NCI-H2107 (cell line): ENCODE measurements at places on chromosomes 5 and 9.

DNA sequence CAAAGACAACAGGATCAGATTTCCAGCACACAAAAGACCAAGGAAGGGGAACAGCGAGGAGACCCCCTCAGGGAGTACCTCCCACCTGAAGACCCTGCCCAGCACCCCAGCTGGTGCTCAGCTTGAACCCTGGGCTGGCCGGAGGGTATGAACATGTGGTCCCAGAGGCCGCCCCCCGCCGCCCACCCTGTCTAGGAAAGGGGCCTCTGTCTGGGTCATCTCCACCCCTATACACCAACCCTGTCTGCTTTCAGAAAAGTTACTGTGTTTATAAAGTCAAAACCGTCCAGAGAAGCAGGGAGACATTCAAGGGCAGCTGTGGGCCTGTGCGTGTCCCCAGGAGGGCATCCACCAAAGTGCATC lies 72.2 kb downstream of the ADAMTS2 start:
- DNase-seq, result no peak

- no peak for DNase-seq
Observed at GRCh38 chr5:143031781-143032580, 261.8 kb downstream of the ARHGAP26 start.

- DNase-seq, result no peak
Observed at GRCh38 chr5:17238521-17239041, 21.1 kb downstream of the BASP1 start.

DNA sequence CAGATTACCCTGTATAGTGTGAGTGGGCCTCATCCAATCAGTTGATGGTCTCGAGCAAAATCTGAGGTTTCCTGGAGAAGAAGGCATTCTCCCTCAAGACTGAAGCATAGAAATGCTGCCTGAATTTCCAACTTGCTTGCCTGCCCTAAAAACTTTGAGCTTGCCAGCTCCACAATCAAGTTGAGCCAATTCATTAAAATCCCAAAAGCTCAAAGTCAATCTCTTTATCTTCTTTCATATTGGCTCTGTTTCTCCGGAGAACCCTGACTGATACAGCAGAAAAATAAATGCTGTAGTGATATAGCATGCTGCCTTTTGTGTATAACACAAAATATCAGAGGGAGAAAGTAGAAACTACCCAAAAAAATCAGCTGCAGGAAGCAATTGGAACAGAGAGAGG lies 72.5 kb upstream of the NMUR2 start:
- no peak for DNase-seq

DNA sequence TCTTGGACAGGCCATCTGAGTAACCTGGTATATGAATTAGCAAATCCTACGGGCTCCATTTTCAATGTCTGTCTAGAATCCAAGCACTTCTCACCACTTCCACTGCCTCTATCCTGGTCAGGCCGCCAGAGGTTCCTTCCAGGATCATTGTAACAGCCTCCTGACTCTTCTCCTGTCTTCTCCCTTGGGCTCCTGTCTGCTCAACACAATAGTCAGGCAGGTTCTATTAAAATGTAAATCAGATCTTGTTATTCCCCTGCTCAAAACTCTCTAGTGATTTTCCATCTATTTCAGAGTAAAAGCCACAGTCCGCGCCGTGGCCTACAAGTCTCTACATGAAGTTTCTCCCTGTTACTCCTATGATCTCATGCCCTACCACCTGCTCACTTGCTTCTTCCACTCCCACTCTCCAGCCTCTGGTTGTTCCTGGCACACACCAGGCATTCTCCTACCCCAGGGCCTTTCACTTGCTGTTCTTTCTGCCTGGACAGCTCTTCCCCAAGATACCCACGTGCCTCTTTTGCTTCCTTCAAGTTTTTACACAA lies 21.7 kb downstream of the ZNF366 start:
- DNase-seq, result no peak

GRCh38 chr9:34663303-34663605 lies 797 bp upstream of the CCL27 start:
- DNase-seq, result no peak

GRCh38 chr5:144121577-144121976 lies 48.9 kb downstream of the YIPF5 start:
- DNase-seq, result no peak

DNA sequence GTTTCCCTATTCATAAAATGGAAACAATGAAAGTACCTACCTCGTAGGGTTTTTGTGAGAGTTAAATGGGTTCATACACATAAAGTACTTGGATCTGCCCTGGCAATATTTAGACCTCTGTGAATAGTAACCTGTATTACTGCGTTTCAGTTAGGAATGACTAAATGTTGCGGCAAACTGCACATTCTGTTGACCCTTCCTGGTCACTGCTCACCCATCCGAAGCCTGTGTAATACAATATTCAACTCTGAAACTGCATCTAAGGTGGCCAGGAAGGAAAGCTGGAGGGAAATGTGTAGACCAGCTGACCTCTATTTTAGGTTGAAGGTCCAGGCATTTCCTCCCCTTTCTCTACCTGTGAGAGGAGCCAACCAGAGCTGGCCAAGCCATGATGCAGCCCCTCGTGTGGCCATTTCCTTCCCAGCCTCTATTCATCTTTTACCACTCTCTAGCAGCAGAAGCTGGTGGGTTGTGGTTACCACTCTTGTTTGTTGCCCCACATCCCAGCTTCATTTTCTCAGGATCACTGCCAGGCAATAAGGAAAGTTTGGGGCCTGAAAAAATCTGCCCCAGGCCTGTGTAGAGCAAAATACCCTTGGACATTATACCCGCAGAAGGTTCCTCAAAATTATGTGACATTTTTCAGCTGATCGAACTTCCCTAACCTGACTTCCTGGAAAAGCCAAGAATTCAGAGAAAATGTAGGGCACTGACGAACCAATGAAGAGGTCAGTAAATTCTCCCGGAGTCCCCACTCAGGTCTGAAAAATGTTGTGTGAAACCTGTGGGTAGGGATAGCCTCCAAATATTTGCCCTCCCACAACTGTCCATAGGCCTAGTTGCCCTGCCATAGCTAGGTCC lies 20.5 kb upstream of the PDCD1LG2 start:
- no peak for DNase-seq

DNA sequence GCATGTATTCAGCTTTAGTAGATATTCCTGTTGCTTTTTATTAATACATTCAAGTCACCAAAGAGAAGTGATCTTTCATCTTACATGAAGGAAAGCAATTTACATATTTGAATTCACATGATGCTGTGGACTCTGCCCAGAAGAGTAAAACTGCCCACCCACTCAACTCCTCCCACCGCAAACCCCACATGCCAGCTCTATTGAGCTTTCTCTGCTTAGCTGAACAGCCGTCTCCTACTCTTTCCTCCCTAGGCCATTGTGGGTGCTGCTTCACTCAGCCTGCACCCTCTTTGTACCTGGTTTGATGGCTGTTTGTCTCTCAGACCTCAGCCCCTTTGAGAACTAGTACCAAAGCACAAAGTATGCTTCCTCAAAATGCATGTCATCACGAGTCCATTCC lies 48.4 kb upstream of the MAP3K1 start:
- no peak for DNase-seq

DNA sequence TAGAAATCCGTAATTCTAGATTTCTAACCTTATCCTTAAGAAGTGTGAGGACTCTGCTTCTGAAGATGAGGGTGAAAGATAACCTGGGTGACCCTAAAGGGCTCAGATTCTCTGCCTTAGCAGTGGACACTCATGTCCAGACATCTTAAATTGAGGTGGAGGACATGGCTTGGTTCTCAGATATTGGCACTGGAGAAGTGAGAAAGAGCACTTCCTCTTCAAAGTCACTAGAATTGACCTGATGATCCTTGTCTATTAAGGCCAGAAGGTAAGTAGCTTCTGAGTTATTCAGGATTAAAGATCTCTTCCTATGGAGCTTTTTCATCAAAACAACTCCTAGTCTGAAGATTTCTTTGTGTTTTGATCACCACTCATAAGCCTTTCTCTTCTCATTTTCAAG lies 54.8 kb downstream of the C9 start:
- no peak for DNase-seq

DNA sequence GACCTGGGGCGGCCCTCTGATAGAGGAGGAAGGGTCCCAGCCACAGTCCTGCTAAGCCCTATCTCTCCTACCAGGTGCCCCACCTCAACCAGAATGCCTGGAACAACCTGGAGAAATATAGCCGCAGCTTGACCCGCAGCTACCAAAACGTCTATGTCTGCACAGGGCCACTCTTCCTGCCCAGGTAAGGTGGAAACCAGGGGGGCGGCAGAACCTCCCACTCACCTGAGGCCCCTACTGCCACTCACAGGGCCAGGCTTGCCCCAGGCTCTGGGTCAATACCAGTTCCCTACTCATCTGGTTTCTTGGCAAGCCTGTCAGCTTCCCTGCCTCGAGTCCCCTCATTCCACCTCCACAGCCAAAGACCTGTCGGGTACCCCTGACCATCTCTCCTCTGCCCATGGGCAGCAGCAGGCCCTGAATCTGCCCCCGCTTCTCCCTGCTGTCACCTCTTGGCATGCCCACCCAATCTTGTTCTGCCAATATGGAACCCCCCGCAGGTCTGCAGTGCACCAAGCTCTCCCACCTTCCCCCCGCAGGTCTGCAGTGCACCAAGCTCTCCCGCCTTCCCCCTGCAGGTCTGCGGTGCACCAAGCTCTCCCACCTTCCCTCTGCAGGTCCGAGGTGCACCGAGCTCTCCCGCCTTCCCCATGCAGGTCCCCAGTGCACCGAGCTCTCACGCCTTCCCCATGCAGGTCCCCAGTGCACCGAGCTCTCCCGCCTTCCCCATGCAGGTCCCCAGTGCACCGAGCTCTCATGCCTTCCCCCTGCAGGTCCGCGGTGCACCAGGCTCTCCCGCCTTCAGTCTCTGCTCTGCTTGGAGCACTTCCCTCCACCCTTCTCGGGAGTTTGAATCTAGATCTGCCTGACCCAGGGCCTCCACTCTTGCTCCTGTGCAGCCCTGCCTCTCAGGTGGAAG lies 2.6 kb downstream of the ENDOG start:
- DNase-seq, result no peak

GRCh38 chr9:98575379-98576346 lies 133.1 kb downstream of the GABBR2 start:
- no peak for DNase-seq

DNA sequence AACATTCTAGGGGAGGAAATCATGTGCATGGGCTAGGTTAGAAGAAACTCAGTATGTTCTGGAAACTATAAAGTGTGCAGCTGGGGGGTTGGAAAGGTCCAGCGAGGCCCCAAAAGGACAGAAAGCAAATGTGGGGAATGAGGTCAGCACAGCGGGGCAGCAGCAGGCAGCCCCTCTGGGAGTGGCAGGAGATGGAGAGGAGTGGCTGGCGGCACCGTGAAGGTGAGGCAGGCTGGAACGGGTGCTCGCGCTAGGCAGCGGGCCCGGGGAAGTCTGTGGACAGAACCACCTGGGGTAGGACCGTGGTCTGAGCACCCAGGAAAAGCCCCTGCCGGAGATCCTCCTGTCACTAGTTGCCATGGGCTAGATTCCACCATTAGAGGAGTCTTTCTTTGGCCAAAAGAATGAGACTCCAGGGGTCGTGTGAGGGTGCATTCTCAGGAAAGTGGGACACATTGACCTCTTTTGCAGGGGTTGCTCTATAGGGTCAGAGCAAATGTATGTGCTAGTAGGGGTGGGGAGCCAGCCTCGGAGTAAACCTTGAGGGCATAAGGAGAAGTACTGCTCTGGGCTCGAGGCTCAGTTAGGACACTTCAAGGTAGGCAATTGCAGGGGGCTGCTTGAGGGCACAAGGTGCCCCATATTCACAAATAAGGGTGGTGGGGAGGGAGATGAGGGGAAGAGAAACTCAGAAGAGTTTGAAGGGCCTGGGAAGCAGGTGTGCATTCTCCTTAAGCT lies 61.2 kb downstream of the IL6ST start:
- DNase-seq, result no peak

GRCh38 chr9:96040591-96041461 lies 165.3 kb downstream of the ERCC6L2 start:
- no peak for DNase-seq

DNA sequence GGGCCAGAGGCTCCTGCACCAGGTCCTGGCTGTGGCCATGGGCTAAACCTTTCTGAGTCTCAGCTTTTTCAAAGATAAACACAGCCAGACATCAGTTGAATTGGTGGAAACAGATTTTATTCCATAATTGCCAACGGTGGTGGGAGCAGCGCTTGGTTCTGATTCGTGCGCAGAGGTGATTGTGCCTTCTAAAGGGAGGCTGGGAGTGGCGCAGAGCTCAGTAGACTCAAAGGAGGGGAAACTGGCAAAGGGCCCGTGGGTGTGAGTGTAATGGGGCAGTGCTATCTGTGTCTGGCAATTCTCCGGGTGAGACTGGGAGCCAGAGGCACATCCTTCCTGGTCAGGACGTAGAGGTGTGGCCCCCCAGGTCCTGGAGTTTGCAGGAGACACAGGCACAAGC lies 169.4 kb upstream of the PPP1R26 start:
- DNase-seq, result no peak

- no peak for DNase-seq
Observed at GRCh38 chr5:175887463-175887862, 16.1 kb downstream of the CPLX2 start.

DNA sequence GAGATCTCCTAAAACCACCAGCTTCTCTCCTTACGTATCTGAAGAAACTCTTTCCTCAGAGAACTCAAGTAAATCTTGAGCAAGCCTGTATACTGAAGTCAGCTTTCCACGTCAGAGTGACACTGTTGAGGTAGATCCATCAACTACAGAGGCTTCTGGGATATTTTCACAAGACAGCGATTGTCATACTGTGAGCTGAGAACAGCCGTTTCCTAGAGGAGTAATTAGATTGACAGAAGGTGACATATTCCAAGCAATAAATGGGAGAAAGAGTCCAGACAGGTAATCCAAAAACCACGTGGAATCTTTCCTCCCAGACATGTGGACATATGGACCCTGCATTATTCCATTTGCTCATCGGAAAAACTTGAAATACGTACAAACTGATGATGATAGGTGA lies 117.2 kb downstream of the MEF2C start:
- no peak for DNase-seq

GRCh38 chr5:164532235-164532900 lies 1026.9 kb downstream of the MAT2B start:
- DNase-seq, result no peak

- no peak for DNase-seq
Observed at GRCh38 chr5:139634541-139634940, 13.6 kb upstream of the CXXC5 start.
